Activated T-cell treated with anti-CD3 and anti-CD28 coated beads for 1 hour (primary cell): ENCODE measurements at places on chromosomes 6 and 20.

- no peak for DNase-seq
These were observed 312.3 kb downstream of the KIF16B start for GRCh38 chr20:16260911-16261310.

DNA sequence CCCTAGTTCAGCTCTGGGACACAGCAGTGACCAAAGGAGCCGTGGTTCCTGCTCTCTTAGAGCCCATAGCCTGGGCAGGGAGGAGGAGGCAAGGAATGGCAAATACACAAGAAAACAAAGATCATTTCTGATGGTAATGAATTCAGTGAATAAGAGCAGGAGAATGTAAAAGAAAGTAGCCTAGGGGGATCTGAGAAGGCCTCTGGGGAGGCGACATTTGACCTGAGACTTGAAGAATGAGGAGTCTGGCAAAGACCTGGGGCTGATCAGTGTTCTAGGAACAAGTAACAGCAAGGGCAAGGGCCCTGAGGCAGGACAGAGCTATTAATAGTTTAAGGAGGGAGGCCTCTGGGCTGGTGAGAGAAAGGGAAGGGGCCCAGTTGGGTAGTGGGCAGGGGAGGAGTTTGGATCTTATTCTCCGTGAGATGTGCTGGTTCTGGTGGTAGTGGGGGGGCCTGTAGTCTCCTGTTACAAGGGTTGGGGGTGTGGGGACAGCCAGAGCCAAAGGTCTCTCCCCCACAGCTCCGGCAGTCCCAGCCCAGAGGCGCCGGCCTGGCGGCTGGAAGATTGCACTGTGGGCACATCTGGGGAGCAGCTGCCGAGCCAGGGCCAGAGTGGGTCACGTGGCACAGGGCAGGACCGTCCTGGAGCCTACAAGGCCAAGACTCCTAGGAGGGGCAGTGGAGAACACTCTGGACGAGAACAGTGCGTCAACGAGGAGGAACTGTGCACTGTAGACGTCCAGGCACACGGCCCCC lies 9.3 kb upstream of the ID1 start:
- no peak for DNase-seq

DNA sequence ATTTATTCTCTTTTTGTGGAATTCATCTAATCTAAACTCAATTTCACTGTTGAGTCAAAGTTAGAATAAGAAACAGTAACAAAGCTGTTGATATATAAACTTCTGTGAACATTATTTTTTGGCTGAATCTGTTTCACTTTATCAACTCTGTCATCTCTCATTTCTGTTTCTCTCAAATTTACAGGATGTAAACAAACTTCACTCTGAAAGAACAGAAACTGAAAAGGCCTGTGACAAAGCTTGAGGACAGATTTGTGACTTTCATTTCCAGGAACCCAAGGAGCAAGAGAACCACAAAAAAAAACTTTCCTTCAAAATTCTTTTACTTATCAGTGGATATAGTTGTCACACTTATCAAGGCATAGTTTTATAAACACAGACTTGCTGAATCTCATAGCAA lies 447.9 kb upstream of the OPRM1 start:
- no peak for DNase-seq

DNA sequence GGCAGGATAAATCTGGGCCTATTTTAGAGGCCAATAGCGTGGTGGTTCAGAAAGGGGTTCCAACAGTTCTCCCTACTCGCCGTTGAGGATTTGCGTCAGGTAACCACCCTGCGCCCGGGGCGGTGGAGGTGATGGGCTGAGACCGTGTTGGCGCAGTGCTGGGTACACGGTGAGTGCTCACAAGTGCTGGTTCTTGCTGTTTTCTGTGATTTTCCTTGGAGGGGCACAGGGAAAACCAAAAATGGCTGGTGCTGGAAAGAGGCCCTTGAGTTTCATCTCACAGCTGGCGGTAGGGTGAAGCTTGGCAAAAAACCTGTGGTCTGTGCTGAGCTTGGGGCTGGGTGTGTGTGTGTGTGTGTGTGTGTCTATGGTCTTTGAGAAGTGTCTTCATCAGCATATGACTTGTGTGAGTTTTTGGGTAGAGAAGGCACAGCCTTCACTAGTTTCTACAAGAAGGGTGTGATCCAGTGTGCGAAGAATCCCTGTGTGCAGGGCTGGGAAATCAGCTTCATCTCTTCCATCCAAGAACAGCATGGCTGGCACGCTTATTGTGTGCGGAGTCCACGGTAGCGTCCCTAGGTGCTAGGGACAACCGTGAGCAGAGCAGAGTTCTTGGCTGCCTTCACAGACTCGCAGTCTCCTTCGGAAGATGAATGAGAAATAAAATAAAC lies 35.3 kb upstream of the SCRT2 start:
- DNase-seq = no peak

DNA sequence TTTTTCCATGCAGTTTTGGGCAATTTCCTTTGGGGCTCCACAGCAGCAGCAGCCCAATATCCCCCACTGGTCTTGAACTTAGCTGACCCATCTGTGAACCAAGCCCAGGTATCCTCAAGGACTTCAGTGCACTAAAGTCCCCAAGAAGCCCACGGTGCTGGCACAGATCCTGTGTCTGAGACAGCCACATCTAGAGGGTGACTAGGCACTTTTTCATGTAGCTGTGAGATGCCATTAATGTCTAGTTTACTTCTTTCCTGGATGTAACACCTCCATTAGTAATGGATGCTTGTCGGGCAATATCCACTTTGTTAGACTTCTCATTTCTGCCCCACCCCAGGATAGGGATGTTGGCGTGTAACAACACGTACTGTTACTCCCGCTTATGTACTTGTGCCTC lies 176.2 kb upstream of the PROKR2 start:
- no peak for DNase-seq

- DNase-seq = no peak
These were observed 306.5 kb upstream of the HS3ST5 start for GRCh38 chr6:114649298-114649697.

DNA sequence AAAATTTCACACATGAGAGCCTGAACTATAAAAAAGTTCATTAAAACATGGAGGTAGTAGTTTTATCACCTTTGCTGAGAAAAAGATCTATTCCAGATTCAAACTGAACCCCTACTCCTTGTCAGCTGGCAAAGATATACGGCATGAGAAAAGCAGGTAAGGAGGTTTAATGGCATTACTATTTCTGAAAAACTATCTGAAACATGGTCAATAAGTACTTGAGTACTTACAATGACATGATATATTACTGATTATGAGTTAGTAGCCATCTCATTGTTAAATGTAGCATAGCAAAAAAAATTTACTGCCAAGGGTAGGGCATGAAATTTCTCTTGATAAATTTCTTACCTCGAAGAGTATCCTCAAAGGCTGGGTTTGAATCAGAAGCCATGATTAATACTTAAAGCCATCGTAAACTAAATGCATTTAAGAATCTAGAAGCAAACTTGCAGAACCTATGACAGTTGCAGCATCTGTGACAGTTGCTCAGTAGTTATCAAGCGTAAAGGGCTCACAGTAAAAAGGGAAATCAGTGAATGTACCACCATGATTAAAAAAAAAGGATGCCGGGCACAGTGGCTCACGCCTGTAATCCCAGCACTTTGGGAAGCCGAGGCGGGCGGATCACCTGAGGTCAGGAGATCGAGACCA lies 8.7 kb downstream of the SLC17A5 start:
- no peak for DNase-seq

DNA sequence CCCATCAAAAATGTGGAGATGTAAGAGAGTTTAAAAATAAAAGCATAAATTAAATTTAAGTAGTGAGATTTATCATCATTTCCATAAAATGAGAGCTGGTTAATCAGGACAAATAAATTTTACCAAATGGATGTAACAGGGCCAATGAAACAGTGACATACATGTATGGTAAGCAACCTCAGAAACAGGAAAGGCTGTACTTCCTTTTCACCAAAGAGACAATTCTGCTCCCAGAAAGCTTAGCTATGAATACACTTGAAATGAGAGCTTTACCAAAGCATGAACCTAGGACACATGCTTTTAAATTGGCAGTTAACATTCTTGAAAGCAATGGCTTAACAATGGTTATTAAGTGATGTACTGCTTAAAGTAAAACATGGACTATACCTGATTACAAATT lies 12.1 kb upstream of the UBE2J1 start:
- DNase-seq = no peak

DNA sequence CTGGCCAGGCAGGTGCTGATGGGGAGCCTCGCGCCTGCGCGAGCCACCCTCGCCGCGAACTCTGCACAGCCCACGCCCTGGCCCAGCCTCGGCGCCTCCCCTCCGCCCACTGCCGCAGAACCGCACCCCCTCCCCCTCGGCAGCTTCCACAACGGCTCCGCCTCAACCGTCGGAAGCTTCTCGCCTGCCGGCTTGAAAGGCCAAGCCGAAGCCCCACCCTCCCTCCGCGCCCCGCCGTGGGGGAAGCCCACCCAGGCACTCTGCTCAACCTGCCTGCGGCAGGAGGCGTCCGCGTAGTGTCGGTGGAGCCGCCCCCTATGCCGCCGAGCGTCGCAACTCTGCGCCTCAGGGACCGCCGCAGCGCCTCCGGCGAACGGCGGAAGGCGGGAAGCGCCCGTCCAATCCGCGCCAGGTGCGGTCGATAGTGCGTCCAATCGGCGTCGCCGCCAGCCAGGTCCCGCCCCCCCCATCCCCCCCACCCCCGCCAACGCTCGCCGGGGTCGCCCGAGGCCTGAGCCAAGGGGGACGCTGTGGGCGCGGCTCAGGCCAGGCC lies at the start of gene SYCP2:
SYCP2 (minus strand) TSS at position 342 of the 553 bp plus-strand sequence. CDS start 11,224 bp downstream, outside the sequence.
- DNase-seq = peak; percentile 44

DNA sequence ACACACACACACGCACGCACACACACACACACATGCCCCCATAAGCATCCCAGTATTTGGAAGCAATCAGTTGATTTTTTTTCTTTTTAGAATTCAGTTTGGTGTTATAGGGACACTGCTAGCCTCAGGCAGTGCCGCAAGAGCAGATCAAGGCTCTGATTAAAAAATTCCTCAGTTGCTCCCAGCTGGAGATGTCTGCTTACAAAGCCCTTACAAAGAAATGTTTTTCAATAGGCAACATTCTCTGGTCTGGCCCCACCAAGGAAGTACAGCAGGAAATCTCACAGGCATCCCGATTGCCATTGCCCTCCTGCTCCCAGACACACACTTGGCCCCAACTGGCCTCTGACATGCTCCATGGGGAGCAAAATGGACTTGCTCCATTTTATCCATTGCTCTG lies 22.9 kb upstream of the CD83 start:
- no peak for DNase-seq

DNA sequence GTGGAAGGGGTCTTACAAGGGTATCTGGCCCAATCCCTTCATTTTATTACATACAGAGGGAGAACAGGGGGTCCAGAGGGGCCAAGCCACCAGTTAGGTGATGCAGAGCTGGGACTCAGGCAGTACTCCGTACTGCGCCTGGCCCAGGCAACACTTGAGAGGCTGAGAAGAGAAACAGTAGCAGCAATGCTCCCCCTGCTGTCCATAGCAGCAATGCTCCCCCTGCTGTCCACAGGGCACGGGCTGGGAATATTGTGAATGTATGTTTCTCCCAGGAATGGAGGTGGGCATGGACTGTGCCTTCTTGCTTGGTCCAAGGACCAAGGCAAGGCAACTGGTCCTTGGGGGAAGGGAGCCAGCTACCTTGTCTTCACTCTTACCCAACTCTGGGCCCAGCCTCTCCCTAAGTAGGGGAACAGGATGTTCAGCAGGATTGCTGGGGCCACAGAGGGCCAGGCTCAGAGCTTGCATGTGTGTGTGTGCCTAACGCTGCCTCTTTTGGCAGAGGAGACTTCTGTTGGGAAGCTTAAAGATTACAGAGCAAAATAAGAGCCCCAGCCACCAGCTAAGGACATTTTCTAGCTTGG lies 14.8 kb upstream of the FAM83C start:
- DNase-seq = no peak

DNA sequence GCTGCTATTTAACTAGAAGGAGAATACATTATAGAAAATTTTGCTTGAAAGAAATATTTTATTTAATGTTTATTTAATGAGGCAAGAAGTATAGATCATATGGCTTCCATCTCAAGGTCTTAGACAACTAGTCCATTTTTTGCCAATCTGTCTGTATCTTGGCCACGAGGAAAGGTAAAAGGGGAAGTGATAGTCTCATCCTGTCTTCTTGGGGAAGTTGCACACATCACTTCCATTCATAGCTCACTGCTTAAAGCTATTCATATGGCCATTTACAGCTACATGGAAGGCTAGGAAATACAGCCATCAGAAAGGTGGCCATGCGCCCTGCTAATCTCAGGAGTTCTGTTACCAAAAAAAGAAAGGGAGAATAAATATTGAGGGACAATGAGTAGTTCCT lies 50.8 kb downstream of the METTL24 start:
- no peak for DNase-seq

DNA sequence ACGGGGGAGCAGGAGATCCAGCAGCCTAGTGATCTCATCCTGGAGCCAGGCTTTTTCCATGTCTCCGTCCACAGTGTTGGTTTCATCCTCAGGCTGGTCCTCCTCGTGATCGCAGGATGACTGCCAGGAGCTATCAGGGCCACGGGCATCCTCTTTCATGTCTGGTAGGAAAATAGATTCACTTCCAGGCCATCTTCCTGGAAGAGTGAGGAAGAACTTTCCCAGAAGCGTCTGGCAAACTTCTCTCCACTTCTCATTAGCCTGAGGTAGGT lies 15.3 kb upstream of the SLC9A8 start:
- no peak for DNase-seq

GRCh38 chr6:20437639-20438038 lies 36.0 kb downstream of the E2F3 start:
- no peak for DNase-seq

DNA sequence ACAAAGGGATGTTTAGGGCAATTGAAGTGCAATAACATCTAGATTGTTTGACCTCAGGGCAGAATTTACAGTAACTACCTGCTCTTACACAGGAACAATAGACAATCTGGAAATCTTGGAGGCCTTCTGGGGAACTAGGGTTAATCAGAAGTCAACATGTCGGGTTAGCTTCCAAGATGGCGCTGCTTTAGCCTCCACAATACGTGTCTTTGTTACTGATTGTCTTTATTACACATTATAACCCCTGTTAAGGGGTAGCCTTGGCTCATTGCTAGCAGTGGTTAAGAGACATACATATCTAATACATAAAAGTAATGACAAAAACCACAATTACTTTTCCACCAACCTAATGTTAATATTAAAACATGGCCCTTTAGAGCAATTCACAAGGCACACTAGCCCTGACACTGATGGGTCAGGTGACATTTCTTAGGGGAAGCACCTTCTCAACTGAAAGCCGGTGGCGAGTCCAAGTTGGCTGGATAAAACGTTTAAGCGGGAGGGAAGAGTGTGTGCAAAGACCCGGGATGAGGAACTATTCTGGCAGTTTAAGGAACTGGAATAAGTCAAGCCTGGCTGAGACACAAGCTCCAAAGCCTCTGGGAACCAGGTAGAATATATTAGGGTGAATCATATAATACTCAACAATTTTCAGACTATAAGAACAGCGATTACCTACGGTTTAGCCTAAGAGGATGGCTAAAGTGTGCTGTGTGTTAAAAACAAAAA lies 236.9 kb downstream of the BCAS1 start:
- no peak for DNase-seq
